ENCODE measurements at places on chromosomes 6 and 20. TPM values are rescaled to one million over a fixed set of nuclear protein-coding genes. Genes with fewer than 3 reads are reported as not detected.

The RCAN2 gene
- polyA plus RNA-seq, result 4.7 TPM

The TAGAP gene
- 2.1 TPM for polyA plus RNA-seq

The HLA-DQA1 gene
- polyA plus RNA-seq, result 6.2 TPM

The PRKN gene
- 2.1 TPM for polyA plus RNA-seq

The PXDC1 gene
- 75.2 TPM for polyA plus RNA-seq

The ALDH5A1 gene
- polyA plus RNA-seq, result 3.4 TPM

The ESR1 gene
- polyA plus RNA-seq, result 3.3 TPM

The IL17F gene
- not detected for polyA plus RNA-seq

The NDRG3 gene
- 8.4 TPM for polyA plus RNA-seq

The ZFP57 gene
- polyA plus RNA-seq, result 0.61 TPM

The ABT1 gene
- 11.8 TPM for polyA plus RNA-seq

The MEP1A gene
- 0.05 TPM for polyA plus RNA-seq
